ENCODE measurements at places on chromosomes 4 and X.

DNA sequence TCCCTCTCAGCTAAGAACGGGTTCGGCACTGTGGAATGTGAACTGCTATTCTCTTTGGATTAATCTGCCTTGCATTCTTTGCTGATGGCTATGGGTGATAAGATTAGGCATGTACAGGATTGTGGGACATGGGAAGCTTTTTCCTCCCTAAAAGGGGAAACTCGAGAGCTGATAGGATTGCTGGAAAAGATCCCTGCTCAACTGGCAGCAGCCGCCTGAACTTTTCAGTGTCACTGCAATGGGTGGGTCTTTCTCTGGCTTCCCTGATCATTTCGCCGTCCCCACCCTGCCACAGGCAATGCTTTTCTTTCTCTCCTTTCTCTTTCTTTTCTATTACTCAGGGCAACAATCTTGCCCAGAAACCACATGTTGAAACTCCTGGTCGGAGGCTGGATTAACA is 20.5 kb downstream of the PAGE2 start:
- DNase-seq, result no peak

DNA sequence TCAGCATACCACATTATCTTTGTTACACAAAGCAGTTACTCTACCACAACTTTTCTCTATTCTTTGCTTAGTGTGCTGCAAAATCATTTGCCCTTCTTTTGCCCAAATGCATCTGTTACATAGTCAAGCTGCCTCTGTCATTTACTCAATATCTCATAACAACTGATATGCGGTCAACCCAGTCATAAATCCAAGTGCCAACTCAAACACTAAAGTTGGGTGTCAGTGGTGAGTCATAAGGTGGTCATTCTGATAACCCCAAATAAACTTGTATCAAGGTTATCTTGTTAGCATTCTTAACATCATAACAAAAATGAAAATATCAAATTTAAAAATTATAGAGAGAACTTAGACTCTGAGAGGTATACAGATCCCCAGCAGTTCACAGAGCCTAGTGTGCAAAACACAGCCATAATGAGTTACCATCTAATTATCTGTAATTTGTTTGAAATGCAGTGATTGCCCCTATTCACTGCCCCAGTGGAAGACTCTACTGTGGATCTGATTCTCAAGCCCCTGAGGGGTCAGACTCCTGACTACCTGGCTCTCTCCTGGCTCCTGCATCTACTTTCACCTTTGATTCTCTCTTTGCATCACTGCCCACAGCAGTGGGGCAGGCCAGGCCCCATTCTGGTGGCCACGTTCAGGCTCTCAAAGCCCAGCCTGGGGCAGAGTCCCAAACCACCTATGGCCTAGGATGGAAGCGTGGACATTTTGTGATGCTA is 29.2 kb downstream of the TBC1D9 start:
- DNase-seq, result no peak

- no peak for DNase-seq
These were observed 201.4 kb downstream of the SPOCK3 start for GRCh38 chr4:167032871-167033270.

DNA sequence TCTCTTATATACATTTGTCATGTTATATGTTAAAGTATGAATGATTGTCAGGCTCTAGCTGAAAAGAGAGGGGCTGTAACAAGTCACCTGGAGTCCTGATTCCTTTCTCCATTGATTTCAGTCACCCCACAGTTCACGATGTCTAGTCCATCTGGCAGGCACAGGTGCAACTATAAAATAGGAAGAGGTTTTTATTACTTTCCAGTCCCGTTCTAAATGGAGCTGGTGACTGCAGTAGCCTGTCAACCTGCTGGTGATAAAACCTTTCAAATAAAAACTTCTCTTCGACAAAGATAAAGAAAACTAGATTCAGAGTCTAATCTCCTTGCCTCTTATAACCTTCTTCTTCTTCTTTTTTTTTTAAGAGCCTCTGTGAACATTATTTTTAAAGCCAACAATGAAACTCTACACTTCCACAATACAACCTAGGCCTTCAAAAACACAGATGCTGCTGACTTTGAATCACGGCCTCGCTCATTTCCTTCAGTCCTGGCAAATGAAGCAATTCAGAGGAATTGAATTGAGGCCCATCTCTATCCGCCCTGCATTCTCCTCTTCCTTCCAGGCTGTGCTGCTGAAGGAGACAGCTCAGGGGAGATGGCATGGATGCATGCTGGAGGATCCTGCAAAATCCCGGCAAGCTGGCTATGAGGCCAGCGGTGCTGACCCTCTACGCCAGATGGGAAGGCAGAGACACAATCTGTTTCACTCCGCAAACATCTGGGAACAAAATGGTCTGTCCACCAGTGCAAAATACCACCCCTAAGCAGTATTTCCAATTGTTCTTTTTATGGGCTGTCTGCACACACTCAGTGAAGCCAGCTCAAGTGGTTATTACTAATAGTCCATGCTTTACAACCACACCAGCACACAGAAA is 27.3 kb upstream of the CDKN2AIP start:
- no peak for DNase-seq

DNA sequence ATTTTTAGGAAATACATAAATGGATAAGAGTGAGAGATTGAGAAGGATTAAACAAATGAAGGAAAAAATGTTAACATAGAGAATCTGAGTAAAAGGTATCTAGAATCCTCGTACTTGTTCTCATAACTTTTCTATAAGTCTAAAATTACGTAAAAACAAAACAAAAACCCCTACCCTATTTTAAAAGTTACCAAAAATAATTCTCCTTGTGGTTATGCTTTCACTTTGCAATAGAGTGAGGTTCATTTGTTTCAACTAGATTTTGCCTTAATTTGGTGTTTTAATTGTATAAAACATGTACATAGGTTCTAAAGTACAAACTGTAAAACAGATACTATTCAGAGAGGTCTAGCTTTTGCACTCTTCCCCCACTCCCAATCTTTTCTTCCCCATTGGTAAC is 3.8 kb upstream of the GPR34 start:
- no peak for DNase-seq

DNA sequence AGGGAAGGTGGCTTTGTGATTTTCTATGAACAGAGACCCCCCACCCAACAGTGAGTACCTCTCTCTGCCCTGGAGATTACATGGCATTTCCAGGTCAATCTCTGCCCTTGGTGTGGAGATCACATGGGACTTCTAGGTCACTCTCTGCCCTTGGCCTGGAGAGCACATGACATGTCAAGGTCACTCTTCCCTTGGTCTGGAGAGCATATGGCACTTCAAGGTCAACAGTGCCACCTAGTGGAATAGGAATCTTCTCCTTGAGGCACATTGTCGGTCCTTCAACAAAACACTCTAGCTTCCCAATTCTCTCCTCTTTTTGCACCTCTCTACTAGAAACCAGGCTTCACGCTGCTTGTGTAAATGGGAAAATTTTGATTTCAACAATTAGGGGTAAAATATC is 66.2 kb upstream of the TACR3 start:
- peak; percentile 22 for DNase-seq

Measured in fibroblast of the conjunctiva (primary cell).